ENCODE measurements at places on chromosomes 7 and 10.

DNA sequence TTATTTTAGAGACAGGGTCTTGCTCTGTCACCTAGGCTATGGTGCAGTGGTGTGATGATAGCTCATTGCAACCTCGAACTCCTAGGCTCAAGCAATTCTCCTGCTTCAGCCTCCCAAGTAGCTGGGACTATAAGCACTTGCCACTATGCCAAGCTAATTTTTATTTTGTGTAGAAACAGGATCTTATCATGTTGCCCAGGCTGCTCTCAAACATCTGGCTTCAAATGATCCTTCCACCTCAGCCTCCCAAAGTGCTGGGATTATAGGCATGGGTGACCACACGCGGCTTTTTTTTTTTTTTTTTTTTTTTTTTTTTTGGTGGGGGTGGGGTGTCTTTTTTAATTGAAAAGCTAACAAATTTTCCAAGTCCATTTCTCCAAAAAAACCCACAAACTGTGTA, 18.4 kb downstream of the HPS6 start:
- DNase-seq, result no peak

DNA sequence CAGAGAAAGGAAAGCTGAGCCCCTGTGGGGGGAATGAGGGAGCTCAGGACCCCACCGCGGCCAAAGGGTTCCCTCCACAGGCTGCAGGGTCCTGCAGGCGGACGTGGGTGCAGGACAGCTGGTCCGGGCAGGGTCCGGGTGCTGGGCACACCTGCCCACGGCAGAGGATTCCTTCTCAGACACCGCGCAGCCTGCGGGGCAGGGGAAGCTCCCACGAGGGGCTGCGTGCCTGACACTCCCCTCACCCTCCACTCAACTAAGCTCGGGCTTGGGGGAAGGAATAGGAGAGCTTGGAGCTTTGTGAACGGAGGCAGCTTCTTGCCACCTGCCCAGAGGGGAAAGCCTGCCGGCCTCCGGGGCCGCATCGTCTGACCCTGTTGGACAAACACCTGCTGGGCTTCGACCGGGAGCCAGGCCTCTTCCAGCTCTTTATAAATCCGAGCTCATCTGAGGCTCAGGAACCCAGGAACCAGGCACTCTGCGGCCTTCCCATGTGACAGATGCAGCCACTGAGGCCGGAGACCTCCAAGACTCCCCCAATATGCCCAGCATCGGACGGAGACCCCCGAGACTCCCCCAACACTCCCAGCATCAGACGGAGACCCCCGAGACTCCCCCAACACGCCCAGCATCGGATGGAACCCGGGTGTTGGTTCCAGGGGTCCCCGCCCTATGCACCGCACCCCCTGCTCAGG, 97.3 kb downstream of the PDGFA start:
- DNase-seq, result no peak

GRCh38 chr7:141409801-141410329, 141.3 kb upstream of the AGK start:
- no peak for DNase-seq

GRCh38 chr10:61779950-61780659, 117.4 kb downstream of the CABCOCO1 start:
- DNase-seq, result no peak

DNA sequence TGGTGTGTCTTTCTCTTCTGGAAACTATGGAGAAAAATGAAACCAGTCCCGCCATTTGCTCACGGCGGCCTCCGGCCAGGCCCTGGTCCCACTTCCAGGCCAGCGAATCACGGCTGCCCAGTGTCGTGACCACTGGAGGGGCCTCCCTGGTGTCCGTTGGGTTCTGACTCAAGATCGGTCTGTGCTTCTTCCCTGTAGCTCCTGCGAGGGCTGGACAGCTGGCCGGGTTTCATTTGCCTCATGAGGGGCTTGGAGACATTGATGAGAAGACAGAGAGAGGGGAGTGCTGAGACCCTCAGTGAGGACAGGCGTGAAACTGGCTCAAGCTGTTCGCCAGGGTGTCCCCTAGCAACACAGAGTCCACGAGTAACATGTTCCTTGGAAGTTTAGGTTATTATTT, 108.6 kb downstream of the ADARB2 start:
- no peak for DNase-seq

DNA sequence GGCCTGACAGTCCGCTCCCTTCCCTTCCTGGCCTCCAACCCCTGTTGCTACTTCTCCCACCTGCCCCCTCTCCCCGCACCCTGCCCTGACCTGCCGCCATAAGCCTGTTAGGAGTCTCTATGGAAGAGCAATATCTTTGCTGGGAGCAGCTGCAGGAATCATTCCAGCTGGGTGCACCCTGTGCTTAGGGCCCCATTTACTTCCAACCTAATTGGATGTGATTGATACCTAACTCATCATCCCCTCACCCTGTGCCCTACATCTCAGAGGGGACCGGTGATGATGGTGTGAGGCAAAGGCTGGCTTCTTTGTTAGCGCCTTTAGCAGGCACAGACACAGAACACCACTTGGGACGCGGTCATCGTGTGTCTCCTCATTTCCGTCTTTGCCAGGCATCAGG, 80.0 kb upstream of the FAM180A start:
- no peak for DNase-seq

DNA sequence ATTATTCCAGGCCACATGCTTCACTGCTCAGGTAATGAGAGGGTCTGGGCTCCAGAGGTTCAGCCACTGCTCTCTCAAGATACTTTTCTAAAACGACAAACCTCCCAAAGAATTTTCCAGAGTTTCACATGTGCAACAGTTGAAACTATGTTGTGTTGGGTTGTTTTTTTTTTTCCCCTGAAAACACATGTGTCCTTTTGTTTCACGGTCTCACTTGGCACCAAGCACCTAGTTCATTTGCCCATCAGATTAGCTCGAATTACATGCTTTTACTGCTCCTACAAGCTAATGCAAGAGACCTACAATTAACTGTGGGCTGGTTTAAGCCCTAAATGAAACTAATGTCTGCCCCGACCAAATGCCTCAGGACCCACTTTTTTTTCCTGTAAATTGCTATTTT, 313.3 kb downstream of the FGFR2 start:
- no peak for DNase-seq

DNA sequence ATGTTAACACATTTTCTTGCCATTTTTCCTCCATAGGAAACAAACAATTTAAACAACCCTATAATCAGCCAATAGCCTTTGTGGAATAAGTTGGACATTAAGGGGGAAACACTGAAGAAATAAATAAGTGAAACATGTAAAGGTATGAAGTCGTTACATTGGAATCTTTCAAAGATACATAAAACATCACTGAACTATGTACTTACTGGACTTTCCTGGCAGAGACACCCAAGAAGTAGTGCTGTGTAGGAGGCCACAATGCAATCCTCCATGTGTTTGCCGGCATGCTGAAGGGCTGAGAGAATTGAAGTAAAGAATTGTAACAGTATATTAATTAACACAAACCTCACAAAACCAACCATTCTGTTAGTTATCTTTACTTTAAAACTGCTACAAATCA, 76.5 kb upstream of the GRID1 start:
- no peak for DNase-seq

- no peak for DNase-seq
These were observed 302.1 kb downstream of the MDFIC start for GRCh38 chr7:115223959-115224358.

DNA sequence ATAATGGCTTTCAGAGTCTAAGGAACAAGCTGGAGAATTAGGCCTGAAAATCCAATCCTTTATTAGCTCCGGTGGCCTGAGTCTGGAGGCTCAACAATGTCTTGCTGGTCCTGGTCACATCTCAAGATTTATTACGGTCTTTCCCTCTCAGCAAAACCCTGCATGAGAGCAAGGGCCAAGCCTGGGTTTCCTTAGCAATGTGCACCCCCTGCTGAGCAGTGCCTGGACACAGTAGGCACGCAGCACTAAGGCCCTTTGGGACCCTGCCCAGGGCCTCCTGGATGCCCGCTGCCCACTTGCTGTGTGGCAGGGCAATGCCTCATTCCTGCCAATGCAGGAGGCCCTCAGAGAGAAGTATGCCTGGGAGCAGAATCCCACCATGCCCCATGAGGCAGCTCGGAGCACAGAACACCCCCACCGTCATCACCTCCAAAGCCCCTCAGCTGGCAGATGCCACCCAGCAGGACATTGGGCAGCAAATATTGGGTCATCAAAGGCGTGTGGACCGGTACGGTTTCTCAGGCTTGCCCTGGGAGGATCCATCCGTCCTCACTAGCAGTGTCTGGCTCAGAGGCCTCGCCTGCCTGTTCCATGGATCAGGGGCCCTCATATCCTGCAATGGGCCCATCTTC, 156.4 kb downstream of the OAT start:
- no peak for DNase-seq

GRCh38 chr7:151174246-151175046, 7.0 kb upstream of the GBX1 start:
- DNase-seq, result no peak

DNA sequence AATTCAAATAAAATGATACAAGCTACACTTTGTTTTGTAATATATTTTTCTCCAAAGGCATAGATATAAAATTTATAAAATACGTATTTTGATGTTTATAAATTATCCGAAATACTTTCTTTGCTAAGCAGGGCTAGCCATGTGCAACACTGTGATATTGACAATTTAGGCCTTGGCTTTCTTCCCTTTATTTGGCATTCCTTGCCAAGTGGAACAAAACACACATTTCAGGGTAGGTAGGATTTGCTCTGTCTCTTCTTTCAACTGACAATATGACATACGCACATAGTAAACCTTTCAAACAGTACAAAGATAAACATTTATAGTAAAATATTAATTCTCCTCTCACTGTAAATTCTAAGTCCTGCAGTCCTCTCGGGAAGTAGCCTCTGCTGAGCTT, 103.3 kb upstream of the POT1 start:
- DNase-seq, result no peak

DNA sequence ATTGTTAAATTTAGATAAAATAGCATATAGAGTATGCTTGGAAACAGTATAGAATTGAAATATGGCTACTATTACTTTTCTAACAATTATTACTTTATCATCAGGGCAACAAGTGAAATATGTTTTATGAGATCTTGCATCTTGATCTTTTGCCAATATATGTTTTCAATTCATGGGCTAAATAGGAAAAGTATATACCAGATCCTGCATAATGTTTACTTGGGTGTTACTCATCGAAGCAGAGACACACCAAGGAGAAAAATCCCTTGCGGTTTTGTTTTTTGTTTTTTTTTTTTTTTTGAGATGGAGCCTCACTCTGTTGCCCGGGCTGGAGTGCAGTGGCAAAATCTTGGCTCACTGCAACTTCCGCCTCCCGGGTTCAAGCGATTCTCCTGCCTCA, 541.4 kb downstream of the SUGCT start:
- no peak for DNase-seq

GRCh38 chr10:74174521-74174920, 23.5 kb downstream of the ADK start:
- DNase-seq, result no peak

DNA sequence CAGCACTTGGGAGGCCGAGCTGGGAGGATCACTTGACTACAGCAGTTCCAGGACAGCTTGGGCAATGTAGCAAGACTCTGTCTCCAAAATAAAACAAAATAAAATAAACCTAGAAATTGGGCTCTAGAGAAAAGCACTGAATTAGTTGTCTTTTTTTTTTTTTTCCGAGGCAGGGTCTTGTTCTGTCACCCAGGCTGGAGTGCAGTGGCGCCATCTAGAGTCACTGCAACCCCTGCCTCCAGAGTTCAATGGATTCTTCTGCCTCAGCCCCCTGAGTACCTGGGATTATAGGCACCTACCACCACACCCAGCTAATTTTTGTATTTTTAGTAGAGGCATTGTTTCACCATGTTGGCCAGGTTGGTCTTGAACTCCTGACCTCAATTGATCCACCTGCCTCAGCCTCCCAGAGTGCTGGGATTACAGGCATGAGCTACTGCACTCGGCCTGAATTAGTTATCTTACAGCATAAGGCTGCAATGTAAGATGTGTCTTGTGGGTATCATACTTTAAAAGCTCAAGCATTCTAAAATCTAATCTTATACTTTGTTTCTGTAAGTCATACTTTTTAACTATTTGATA, 12.8 kb downstream of the MEIG1 start:
- no peak for DNase-seq

DNA sequence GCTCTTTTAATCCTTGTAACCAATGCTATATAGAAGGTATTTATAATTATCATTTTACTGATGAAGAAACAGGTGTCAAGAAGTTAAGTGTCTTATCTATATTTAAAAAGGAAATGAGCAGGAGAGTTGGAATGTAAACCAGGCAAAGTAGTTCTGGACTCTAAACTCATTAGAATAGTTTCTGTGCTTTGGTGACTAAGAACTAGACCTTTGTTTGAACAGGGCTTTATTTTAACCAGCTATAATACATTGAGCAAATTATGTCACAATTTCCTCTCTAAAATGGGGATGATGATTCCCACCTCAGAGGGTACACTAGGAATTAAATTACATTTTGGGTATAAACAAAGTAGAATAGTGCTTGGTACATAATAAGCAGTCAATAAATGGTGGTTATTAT, 236.0 kb downstream of the MAGI2 start:
- no peak for DNase-seq

DNA sequence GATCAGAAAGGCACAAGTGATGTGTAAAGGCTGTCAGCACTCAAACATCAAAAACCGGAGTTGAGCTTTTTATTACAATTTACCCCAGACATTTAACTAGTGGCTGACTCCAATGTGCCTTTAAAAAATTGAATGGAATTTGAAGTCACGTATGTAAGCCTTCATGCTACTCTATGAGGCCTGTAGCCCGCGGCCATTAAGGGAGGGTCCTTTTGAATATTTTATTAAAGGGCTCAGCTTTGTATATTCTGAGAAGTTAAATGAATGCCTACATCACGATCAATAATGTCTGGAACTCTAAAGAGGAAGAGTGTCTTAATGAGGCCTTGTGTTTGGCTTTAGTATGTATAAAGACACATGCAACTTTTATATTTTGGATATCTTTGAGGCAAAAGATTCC, 916.6 kb upstream of the CELF2 start:
- DNase-seq, result no peak

GRCh38 chr10:115921795-115922194, 351.2 kb downstream of the GFRA1 start:
- DNase-seq, result no peak

DNA sequence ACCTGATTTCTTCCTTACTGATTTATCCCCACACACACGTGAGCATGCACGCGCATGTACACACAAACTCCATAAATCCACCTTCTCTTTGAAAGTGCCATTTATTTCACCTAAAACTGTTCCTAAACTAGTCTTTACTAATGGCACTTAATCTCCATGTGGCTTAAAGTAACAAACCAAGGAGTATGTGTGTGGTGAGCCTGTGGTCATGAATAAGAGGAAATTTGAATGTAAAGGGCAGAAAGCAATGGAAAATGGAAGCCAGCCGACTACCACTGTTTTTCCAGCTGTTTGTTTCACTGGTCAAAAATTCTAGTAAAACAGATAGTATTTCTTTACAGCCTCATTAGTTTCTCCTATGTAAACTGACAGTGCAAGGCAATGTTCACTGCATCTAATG, 23.8 kb downstream of the SEMA3C start:
- DNase-seq, result no peak

GRCh38 chr7:36283711-36284130, 105.9 kb upstream of the ANLN start:
- no peak for DNase-seq

GRCh38 chr10:44862924-44863323, 48.2 kb upstream of the TMEM72 start:
- no peak for DNase-seq

Data from kidney capillary endothelial cell (primary cell).